H9 (cell line): ENCODE measurements at places on chromosomes 6 and 20.

- DNase-seq, result no peak
Observed at GRCh38 chr20:13259921-13260320, 38.8 kb downstream of the ISM1 start.

DNA sequence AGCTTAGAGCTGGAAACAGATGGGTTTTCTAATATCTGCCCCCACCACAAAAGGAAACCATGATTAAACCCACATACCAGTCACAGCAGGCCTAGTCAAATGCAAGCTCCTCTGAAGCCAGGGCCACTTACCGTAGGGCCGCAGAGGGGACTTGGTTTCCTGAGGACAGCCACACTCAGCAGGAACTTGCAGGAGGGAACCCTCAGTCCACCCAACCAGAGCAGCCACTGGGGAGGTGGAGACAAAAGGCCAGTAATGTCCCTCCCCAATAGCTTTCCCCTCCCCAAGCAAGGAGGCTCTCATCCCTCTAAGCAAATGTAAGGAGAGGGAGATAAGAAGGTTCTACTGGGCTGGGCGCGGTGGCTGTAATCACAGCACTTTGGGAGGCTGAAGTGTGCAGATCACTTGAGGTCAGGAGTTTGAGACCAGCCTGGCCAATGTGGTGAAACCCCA lies 384.4 kb upstream of the JARID2 start:
- DNase-seq, result peak; percentile 80

- peak; percentile 69 for DNase-seq
Observed at GRCh38 chr20:51423810-51424209, 118.7 kb downstream of the NFATC2 start.

DNA sequence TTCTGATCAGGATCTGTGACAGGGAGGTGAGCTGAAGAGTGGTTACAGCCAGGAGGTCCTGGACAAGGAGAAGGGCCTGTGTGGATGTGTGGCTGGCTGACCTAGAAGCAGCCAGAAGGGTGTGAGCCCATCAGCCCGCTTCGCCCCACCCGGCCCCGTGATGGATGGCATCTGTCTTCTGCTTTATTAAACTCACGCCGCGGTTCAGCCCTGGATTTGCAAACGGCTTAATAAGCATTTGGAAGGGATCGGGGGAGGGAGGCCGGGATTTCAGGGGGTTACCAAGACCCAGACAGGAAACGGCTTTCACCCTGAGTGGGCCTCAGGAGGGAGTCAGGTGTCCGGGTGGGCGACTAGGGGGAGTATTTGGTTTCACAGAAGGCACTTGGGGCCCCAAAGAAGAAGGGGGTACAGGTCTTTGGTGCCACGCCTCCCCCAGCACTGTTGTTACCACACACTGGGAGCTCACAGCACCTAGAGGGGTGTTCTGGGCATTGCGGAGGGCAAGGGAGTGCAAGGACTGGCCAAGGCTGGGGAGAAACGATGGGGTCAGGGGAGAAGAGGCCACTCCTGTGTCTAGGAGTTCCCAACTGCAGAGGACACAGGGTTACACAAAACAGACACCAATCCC lies 53.8 kb upstream of the FOXP4 start:
- DNase-seq, result no peak
